ENCODE measurements at places on chromosomes 6 and 20.

DNA sequence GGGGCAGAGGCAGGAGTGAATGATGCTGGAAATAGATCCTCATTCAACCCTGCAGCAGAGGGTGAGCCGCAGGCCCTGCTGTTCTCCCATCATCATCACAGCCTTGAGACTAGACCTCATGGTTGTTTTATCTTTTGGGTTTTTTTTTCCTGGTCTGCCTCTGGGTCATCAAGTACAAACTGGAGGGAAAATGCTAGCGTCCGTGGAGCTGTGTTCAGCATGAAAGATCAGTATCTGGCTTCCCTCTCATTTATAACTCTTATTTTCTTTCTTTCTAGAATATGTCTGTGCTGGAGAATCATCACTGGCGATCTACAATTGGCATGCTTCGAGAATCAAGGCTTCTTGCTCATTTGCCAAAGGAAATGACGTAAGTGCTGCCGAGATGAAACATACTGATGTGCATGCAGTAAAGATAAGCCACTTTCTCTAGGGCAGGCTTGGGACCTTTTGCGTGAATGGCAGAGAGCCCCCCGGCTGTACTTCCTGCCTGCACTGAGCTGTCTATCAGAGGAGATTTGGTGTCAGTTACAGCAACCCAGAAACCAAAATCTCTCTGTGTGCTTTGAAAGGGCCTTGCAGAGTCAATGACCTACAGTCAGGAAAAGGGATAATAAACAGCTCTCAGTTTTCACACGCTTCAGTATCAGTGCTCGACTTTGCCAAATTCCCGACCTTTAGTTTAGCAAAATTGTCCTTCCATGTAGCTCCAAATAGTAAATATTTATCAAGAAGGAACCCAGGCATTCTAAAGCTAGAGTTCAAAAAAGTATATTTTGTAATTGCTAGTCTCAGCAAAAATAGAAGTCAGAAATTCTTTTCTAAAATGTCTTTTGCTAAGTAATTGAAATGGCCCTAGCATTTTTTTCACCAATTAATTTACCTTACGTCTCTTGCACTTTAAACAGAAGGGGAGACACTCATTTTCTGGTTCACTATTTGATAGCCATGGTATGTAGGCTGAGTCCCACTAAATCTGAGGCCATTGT lies 76.3 kb downstream of the MTFR2 start:
- DNase-seq, result peak; percentile 86

DNA sequence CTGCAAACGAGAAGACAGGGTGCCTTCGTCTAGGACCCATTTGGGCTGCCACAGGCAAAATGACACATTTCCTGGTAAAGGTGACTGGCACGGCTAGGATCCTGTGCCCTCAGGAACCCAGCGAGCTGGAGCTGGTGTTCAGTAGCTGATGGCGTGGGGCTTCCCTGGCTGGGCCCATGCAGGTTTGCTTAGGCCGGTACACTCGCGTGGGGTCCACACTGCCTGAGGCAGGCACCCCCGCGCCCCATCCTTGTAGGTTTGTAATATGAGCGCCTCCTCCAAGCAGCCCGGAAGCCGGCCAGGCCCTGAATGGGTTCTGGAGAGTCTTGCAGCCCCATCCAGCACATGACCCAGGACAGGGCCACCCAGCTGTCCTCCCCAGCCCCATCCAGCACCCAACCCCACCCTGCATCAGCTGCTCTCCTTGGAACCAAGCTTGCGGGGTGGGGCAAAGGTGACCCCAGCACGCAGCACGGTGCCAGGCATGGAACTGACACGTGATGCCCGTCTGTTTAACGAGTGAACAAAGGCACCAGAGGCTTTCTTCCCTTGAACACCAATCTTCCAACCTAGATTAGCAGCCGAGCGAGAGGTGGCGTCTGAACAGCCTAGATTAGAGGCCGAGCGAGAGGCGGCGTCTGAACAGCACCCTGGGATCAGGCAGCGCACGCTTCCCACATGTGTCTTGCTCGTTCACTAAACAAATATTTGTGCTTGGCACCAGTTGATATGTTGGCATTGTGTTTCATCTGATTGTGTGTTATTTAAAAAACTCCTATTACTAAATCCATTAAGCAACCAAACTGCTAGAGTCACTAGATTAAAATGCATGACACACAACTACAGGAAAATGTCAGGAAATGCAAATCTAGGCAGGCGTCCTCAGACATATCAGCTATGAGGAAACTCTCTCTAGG lies 112.1 kb downstream of the DLL1 start:
- peak; percentile 3 for DNase-seq

GRCh38 chr6:167795321-167795811 lies 31.3 kb upstream of the AFDN start:
- DNase-seq, result no peak

GRCh38 chr6:99032396-99032795 lies 84.7 kb upstream of the FBXL4 start:
- no peak for DNase-seq

DNA sequence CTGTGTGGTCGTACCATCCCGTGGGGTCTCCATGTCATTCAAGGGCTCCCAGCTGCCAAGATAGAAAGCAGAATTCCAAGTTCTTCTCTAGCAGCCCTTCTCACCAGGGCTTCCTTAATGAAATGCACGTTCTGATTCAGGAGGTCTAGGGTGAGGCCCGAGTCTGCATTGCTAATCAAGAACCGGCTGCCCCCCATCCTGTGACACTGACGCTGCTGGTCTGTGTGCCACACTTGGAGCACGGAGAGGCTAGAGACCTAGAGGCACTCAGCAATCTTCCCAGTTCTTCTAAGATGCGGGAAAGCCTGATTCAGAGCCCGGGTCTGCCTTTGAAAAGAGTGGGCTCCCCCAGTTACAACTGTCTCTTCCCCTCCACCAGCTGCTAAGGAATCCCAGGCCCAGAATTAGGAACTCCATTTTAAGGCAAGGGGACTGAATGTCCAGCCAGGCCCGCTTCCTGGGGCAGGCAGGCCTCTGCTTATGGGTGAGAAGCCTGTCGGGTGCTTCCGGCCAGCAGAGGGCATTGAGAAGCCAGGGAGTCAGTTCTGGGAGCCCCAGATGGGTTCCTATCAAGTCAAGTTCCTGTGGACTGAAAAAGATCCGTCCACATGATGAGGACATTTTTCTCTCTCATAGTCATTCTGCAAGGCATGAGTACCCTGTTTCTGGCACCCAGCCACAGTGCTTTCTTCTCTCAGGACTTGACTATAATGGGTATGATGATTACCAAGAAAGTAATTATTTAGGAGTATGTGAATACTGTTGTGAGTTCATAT lies 69.8 kb upstream of the RIN2 start:
- peak; percentile 94 for DNase-seq

DNA sequence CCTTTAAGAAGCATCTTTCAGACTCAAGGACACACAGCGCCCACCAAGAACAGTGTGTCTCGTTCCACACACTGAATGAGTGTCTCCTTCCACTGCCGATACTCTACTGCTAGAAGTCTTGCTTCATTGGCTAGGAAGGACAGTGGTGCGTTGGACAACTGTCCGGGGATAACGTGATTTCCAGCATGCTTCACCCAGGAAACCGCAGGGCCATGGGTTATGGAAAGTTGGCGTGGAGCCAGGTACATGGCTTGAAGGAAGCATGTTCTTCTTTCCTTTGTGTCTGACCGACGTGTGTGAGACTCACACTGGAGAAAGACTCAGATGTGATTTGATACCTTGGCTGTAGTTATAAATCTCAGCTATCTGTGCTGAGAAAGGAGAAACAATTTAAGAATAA lies 73.2 kb downstream of the SMOC2 start:
- peak; percentile 34 for DNase-seq
